ENCODE measurements at places on chromosomes 3 and 15. TPM values are rescaled to one million over a fixed set of nuclear protein-coding genes. Genes with fewer than 3 reads are reported as not detected.

DNA sequence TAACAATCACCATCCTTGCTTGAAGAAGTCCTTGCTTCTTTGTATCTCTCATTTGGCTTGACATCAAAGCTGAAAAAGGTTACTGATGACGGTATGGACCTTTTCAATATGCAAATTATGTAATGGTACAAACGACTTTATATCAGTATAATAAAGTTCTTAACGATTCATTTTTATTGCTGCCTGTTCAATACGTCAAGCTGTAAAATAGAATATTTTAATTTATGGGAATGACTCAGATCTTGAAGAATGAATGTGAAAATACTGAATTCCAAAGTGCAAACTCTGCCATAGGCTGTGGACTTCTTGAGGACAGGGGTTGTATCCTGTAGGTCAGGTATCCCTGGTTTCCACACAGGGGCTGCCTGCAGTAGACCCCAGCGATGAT, 156.2 kb downstream of the PLCL2 start:
- H3K4me1 ChIP-seq: no peaks in the 10 kb centered on the region
- no peak overlapping the region for H3K4me3 ChIP-seq
- H3K36me3 ChIP-seq: no peaks in the 10 kb centered on the region
- DNase-seq: no peak

DNA sequence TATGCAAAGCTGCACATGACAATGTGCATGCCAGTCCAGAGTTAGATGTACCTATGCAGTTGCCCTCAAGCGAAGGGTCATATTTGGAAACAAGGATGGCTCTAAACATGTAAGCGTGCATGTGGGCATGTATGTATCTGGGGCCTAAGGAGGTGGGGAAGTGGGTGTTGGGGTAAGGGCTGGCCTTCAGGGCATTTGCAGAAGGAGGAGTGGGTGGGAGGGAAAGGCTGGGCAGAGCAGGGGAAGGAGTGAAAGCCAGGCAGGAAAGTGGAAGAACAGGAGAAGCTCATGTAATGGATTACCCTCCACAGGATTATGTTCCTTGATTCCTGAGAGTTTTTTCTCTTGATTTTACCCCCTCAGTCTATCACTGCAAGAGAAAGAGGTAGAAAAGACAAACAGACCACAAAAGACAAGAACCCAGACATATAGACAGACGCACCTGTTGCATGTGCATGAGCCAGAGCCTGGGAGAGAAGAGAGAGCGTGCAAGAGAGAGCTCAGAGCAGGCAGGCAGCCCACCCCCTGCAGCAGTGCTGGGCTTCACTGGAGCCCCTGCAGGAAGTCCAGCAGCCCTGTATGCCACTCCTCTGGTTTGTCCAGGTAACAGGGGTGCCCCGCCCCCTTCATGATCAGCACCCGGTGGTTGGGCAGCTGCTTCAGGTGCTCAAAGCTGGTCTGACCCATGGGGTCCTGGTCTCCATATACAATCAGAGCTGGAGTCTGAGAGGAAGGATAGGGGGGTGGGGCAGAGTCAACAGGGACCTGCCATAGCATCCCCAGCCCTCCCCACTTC, 1.8 kb upstream of the PCBP4 start:
- peak overlapping the region; percentile 97 for H3K27ac ChIP-seq
- H3K36me3 ChIP-seq: peaks cover 5% of the 10 kb centered on the region
- H3K4me3 ChIP-seq: no peak overlapping the region
- peaks cover 61% of the 10 kb centered on the region for H3K4me1 ChIP-seq
- no peak for DNase-seq

DNA sequence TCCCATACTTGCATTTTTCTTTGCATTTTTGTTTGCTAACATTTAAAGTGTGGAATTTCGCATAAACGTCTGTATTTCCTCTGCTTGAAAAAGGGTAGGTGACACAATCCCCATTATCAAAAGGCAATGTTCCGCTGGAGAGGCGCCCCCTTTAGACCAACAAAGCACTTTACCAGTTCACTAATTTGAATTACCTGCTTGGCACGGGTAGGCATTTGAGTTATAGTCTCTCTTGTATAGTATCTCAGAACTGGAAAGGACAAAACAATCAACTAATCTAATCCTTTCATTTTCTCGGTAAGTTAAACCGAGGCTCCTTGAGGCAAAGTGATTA, 775 bp upstream of the CCDC39 start:
- peaks cover 17% of the 10 kb centered on the region for H3K4me1 ChIP-seq
- H3K27me3 ChIP-seq: no peaks in the 10 kb centered on the region
- DNase-seq: no peak
- peak overlapping the region; percentile 51 for H3K4me3 ChIP-seq
- no peaks in the 10 kb centered on the region for H3K36me3 ChIP-seq
- H3K27ac ChIP-seq: no peak overlapping the region

DNA sequence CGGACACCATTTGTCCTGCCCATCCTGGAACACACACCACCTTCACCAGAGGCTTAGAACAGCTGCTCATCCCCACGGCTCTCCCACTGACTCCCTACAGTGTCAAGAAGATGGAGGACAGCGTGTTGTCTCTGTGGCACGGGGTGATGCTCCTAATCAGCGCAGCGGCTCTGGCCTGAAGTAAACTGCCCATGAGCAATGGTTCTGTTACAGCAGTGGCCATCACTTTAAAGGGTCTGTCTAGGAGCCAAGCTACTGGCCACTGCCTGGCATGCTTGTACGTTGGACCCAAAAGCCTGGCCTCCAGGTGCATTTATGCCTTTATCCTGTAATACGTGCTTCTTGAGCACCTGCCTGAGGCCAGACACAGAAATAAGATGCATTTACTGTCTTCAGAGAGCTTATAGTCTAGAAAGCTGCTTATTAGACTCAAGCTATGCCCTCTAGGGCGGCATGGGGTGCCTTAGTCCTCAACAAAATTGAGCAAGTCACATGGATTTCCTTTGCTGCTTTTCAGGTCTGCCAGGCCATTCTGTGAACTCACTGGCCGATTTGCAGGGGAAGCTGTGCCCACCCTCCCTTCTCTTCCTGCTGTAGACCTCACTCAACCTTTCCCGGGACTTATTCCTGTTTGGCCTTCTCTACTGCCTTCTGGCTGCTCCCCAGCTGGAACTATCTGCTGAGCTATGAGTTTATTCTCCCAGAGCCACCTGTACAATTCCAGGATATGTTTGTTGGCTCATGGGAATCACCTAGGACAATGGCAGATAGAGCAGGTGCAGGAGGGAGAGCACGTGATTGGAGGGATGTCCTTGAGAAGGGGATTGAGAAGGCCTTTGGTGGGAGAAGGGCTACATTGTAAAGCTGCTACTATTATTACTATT, 51.9 kb downstream of the STARD5 start:
- peak; percentile 70 for DNase-seq
- no peaks in the 10 kb centered on the region for H3K27me3 ChIP-seq
- peaks cover 23% of the 10 kb centered on the region for H3K4me1 ChIP-seq
- no peaks in the 10 kb centered on the region for H3K36me3 ChIP-seq

- peaks cover 59% of the 10 kb centered on the region for H3K36me3 ChIP-seq
- H3K27me3 ChIP-seq: no peaks in the 10 kb centered on the region
- no peak overlapping the region for H3K27ac ChIP-seq
- H3K4me3 ChIP-seq: no peak overlapping the region
- H3K4me1 ChIP-seq: peaks cover 61% of the 10 kb centered on the region
- no peak for DNase-seq
Measured at GRCh38 chr3:186786922-186787321, 3.5 kb downstream of the EIF4A2 start.

Gene SCN11A
- total RNA-seq: 0.99 TPM

Gene IL20RB
- 1.3 TPM for total RNA-seq
